Activated CD4-positive, alpha-beta T cell treated with anti-CD3 and anti-CD28 coated beads, Interleukin-2, amount 50 U/mL, for 4 hours (primary cell): ENCODE measurements at places on chromosomes 3 and 15.

GRCh38 chr3:30435861-30436331 lies 170.5 kb upstream of the TGFBR2 start:
- DNase-seq: no peak

- no peak for DNase-seq
These were observed 17.4 kb downstream of the SH3BP5 start for GRCh38 chr3:15315003-15315402.

- DNase-seq: no peak
These were observed 126.3 kb upstream of the MEF2A start for GRCh38 chr15:99439524-99439835.

GRCh38 chr15:25597571-25597970 lies 158.7 kb upstream of the UBE3A start:
- DNase-seq: no peak

GRCh38 chr15:40550341-40551037 lies 14.4 kb downstream of the CCDC32 start:
- DNase-seq: no peak

DNA sequence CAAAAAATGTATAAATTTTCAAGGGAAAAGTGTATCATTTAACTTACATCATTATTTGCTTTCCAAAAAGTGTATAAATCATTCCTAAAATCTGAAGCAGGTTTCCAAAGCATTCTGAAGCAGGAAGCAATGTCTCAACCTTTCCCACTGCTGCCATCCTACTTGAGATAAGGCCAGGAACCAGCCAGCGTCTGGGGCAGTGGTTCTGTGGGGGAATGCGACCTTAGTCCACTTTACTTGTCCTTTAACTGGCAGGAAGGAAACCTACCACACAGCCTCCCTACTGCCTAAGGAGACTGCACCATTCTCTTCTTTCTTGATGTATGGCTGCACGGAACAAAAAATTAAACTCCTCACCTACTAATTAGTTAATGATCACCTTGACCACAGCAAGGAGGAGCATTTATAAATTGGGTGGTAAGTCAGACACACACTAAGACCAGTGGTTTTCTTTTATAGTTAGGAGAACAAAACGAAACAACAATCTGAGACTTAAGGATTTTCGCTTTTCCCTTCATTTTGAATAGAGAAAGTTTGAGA lies 3.7 kb downstream of the SORD start:
- no peak for DNase-seq
